Stimulated activated CD4-positive, alpha-beta T cell treated with anti-CD3 and anti-CD28 coated beads, TNF-alpha, amount 100 ng/mL, for 4 hours (primary cell): ENCODE measurements at places on chromosomes 12 and 14.

DNA sequence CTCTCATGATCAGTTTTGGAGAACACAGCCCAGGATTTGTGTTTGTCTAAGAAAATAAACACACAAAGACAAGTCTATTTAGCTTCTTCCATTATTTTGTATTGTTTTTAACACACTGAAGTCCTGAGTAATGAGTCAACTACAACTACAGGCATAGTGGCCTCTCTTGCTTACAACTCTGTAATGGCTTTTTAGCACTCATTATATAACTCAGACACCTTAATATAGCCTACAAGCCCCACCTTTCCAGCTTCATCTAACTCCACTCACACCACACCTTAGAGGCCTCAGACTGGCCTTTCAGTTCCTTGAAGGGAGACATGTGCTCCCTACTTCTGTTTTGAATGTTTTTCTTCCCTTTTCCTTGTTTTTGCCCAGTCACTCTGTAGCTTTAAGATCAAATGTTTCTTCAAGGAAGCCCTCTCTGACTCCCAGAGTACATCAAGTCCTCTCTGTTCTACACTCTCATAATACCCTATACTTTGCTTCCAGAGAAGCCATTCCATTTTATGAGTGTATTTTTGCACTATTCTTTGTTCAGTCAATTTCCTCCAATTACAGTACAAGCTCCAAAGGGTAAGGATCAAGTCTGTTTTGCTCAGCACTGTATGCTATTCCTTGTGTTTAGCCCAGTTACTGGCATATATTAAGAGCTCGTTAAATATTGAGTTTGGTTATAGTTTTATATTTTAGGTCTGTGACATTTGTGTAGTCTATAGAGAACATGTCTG, 233.6 kb upstream of the ARHGAP5 start:
- DNase-seq = no peak

DNA sequence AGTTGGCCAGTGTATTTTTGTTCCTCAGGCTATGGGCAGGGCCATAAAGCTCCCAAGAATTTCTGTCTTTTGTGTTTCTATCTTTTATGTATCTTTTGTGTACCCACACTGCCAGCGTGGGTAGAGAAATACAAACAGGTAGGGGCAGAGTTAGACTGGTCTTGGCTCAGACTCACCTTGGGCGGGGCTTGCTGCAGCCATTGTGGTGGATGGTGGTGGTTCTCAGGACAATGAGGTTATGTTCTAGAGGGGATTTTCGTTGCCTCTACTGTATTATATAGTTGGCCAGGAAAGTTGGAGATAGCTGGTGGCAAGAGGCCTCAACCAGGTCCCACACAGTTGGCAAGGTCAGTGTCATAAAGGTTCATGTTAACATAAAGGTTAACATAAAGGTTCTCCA, 977.5 kb upstream of the LRFN5 start:
- DNase-seq = no peak

- DNase-seq = no peak
Observed at GRCh38 chr14:82084813-82085212, 551.2 kb upstream of the SEL1L start.

GRCh38 chr12:53499266-53500141, at the start of gene MAP3K12:
MAP3K12 (minus strand) TSS chr12:53499458; CDS start chr12:53487391, 12,067 bp downstream.
- DNase-seq = peak; percentile 40

GRCh38 chr14:90553298-90553920, 156.6 kb downstream of the CALM1 start:
- no peak for DNase-seq

GRCh38 chr14:44339231-44339630, 167.9 kb downstream of the FSCB start:
- no peak for DNase-seq

DNA sequence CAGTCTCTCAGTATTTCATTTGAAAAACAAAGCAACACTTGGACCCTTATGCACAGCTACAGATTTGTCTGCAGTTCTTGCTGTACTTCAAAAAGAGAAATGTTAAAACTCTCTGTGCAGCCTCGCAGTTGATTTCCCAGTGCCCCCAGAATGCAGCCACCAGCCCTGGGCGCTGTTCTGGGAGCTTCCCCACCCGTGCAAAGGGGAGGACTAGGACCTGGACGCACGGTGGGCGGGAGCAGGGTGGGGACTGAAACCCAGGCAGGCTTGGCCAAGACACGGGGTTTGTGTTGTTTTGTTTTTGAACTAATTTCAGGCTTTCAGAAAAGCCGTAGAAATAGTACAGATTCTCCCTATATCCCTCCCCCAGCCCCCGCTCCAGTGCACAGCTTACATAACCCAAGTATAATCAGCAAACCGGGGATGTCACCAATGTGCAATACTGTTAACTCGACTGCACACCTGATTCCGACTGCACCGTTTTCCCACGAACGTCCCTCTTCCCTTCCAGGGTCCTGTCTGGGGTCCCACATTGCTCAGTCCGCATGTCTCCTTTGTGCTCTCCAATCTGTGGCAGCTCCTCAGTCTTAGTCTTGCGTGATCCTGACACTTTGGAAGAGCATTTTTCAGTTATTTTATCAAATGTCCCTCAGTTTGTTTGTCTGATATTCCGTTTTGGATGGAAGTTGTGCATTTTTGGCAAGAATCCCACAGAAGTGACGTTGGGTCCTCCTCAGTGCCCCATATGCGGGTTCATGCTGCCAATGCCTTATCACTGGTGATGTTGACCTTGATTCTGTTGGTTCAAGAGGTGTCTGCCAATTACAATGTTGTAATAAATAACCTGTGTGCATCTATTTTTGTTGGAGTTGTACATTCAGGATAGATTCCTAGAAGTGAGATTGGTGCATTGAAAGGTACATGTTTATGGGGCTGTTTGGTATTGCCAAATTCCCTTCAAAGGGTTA, 95.9 kb downstream of the SETD3 start:
- DNase-seq = no peak

- no peak for DNase-seq
Observed at GRCh38 chr14:88493392-88494185, 61.2 kb downstream of the PTPN21 start.

- no peak for DNase-seq
Observed at GRCh38 chr12:53289891-53290290, 5.5 kb upstream of the PFDN5 start.

DNA sequence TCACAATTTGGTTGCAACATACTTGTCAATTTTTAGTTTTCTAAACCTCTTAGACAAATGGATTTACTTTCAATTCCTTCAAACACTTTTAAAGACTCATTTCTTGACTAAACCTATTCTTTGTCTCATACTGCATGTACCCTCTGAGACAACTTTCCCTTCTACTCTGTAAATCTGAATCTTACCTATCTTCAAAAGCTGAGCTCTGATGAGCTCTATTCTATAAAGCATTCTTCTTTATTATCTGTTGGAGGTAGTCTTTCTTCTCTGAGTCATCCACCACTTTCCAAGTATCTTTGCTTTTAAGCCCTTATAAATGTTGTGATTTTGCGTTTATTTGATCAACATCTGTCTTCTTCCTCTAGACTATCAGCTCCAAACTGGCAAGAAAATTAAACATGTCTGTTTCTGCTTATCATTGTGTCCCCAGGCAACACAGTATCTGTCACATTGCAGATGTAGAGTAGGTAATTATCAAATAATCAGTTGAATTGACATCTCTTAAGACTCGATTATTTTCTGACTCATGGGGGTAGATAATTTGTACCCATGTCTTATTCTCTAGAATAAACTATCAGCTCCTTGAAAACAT, 265.6 kb upstream of the FAR2 start:
- DNase-seq = no peak

DNA sequence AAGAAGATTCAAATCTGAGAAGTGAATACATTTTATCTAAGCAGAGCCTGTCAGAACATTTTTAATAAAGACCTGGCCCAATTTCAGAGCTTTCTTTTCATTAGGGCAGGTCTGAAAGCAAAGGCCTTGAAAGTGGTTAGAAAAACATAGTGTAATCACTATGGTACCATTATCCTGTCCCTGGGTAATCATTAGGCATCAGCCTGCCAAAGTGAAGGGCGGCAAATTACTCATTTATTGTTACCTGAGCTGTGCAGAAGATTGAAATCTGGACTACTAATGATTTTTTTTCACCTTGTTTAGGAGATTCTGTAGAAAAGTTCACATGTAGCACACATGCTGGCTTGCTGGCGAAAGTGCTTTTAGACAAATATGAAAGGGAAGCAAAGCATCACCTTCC, 92.6 kb upstream of the PRKD1 start:
- DNase-seq = no peak

- peak; percentile 14 for DNase-seq
Observed at GRCh38 chr12:103884316-103884715, 43.3 kb upstream of the NT5DC3 start.

DNA sequence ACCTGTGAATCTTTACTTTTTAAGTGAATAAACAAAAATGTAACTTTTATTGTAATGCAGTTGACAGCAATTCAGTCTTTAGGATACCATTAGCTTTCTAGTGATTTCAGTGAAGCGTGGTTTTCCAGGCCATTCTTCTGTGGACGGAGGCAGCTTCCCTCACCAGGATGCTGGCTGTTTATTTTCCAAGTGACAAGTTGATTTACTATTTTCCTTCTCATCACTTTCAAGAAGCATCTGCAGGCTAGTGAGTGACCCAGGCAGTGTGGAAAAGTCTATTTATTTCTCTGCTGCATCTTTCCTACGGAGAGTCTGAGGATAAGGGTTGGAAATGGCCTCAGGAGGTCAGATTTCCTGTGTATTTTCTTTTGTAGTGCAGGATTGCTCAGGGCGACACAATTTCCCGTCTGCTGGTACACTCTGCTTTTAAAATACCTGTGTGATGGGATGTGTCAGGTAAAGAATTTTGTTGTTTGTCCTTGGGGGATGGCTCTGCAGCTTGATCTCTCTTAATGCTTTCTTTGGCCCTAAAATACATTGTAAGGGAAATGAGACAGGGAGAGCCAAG, 467.8 kb downstream of the NRXN3 start:
- DNase-seq = no peak

DNA sequence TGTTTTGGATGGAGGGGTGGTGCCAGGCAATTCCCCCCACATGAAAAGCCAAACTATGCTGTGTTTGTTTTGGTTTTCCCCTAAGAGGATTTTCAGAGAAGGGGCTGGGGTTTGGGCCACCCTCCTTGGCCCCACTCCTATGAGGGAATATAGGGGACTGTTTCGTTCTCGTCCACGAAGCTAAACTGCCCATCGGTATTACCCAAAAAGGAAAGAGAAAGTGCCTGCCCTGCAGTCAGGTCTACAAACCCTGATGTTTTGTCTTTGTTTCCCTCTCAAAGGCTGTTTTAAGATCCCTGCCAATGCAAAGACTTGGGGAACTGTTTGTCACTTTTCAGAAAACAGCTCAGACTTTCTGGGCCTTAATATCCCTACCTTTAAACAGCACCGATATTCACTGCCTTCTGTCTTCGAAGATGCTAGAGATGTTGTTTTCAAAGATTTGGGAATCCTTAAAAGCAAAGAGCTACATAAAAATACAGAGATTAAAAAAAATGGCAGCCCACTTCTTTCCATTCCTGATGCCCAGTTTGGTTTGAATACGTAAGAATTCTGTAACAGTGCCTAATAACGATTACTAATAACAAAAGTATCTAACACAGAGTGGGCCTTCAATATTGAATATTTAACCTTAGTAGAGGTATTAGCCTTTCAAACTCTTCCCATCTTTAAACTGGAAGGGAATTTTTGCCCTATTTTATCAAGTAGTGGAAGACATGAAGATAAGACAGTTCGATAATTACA, 518.4 kb downstream of the MED13L start:
- no peak for DNase-seq

DNA sequence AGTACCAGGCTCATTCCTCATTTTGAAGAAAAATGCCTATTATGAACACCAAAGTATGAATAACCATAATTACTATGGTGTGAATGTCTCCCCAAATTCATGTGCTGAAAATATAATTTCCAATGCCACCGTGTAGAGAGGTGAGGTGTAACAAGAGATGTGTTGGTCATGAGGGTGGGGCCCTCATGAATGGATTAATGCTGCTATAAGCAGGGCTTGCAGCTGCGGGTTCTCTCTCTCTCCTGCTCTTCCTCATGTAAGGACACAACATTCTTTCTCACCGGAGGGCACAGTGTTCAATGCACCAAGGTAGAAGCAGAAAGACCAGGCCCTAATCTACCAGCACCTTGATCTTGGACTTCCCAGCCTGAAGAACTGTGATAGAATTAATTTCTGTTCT, 70.0 kb downstream of the TMTC1 start:
- no peak for DNase-seq

DNA sequence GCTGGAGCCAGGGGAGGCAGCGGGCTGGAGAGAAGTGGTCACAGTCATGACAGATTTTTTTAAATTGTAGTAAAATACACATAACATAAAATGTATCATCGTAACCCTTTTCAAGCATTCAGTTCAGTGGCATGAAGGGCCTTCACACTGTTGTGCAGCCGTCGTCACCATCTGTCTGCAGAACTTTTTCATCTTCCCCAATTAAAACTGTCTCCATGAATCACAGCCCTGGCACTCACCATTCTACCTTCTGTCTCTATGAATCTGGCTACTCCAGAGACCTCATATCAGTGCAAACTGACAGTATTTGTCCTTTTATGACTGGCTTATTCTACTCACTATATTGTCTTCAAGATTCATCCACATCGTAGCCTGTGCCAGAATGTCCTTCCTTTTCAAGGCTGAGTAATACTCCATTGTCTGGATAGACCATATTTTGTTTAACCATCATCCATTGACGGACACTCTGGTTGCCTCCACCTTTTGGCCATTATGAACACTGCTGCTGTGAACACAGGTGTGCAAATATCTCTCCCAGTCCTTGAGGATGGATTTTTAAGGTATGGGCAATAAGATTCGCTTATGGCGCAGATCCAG, 91.5 kb upstream of the NCOR2 start:
- no peak for DNase-seq

DNA sequence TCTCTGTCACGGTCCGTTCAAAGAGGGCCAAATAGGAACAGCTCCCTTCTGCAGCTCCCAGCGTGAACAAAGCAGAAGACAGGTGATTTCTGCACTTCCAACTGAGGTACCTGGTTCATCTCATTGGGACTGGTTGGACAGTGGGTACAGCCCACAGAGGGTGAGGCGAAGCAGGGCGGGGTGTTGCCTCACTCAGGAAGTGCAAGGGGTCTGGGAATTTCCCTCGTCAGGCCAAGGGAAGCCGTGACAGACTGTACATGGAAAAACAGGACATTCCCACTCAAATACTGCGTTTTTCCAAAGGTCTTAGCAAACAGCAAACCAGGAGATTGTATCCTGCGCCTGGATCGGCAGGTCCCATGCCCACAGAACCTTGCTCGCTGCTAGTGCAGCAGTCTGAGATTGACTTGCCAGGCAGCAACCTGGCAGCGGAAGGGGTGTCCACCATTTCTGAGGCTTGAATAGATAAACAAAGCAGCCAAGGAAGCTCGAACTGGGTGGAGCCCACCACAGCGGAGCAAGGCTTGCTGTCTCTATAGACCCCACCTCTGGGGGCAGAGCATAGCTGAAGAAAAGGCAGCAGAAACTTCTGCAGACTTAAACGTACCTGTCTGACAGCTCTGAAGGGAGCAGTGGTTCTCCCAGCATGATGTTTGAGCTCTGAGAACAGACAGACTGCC, 22.7 kb downstream of the SLC38A1 start:
- no peak for DNase-seq

DNA sequence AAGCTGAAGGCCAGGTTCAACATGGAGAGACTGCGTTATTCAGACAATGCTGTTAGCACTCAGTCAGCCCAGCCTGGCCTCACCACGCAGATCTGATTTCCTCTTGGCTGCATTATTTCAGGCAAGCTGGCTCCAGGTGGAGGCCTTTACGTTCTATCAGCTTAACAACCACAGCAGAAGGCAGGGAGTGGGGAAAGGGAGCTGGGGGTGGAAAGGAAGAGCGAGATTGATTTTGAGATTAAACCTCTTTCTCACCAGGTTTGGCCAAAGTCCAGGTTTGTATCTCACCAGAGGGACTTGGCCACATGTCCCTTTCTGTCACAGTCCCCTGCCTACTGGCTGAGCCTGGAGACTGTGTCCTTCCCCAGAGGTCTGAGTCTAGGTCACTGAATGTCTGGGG, 543.7 kb upstream of the TMEM132C start:
- DNase-seq = no peak
